Stimulated activated CD4-positive, alpha-beta T cell treated with anti-CD3 and anti-CD28 coated beads, Interleukin-15, amount 100 ng/mL, for 1 hour (primary cell): ENCODE measurements at places on chromosomes 13 and 19.

DNA sequence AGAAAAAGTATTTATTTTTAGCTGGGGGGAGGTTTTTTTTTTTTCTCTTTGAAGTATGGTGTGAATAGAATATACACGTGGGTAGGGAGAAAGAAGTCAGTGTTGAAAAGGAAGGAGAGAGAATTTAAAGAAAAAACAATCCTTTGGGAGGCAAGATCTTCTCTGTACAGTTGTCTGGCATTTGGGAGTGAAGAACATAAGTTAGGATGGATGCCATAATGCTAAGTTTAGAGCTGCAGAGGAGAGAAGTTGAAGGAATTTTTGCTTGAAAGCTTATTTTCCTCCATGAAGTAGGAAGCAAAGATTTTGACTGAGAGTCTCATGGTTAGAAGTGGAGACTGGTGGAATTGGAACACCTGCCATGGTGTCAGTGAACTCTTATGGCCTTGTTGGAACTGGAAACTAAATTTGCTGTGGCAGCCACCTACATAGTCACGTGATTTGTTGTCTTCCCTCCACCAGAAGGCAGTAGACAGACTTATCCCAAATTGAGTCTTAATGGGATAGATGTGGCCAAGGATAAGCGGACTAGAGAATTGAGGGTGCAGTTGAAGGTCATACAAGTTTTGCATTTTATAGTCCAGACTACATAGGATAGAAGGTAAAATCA is 22.0 kb downstream of the NDFIP2 start:
- DNase-seq: no peak

GRCh38 chr19:54138489-54139256 is 1.1 kb downstream of the CNOT3 start:
- DNase-seq: no peak

GRCh38 chr19:1230783-1231489 is 6.9 kb downstream of the CBARP start:
- DNase-seq: no peak

DNA sequence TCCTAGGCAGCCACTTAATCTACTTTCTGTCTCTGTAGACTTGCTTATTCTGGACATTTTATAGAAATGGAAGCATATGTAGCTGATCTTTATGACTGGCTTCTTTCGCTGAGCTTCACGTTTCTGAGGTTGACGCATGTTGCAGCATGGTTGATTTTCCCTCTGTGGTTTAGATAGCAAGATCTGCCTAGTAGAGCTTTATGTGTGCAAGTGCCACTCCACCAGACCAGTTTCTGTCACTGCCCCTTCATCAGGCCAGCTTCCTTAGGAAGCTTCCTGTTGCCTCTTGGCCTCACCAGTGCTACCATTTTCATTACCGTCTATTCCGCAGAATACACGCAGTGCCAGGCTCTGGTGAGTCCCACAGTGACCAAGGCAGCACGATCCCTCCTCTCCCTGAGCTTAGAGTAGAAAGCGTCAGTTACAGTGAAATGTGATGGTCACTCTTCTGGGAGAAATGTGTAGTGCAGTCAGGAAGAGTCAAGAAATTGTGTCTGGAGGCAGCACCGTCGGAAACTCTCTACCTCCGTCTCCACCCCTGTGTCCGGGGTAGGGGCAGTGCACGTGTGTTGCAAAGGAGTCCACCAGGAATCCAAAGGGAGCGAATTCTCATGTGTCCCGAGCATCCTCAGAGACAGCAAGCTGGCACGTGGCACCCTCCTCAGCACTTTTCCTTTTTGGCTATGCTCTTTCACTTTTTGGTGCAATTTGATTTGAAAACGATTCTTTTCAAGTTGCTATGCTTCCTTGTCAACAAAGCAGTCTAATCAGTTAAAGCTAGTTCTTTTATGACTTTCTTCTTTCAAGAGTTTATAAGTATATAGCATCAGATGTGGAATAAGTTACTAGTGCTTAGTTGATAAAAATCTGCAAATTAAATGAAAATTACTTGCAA is 45.4 kb upstream of the GPR183 start:
- DNase-seq: no peak

DNA sequence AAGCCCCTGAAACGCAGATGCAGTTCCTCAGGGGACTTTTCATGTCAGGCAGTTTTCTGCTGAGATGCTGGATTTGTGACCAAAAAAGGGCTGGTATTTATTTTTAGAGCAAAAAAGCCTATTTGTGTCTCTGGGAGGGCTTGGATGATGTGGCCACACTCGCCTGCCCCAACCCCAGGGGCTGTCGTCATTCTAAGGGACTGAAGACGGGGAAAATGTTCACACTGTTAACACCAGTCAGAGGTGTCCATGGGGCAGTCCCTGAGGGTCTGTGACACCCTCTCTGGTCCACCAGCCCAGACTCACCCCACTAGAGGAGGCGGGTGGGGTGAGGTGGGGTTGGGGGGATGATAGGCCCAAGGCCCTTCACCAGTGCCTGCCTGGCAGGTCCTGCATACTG is 15.9 kb upstream of the EPHX3 start:
- no peak for DNase-seq

DNA sequence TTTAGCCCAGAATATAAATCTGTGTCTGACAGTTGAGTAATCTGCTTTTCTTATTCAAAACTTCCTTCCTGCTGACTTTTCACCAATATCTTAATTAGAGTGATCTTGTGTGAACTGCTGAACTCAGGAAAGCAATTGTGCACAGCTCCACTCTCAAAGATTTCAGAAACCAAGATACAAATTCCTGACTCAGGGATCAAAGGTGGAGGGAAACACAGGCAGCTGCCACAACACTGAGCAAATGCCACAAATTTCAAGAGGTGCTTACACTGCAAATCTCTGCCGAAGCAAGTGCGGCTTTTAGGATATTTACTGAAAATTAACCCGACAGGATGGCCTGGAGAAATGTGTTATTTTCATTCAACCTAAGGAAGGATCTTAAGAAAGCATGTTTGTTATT is 111.4 kb downstream of the STOML3 start:
- DNase-seq: no peak

DNA sequence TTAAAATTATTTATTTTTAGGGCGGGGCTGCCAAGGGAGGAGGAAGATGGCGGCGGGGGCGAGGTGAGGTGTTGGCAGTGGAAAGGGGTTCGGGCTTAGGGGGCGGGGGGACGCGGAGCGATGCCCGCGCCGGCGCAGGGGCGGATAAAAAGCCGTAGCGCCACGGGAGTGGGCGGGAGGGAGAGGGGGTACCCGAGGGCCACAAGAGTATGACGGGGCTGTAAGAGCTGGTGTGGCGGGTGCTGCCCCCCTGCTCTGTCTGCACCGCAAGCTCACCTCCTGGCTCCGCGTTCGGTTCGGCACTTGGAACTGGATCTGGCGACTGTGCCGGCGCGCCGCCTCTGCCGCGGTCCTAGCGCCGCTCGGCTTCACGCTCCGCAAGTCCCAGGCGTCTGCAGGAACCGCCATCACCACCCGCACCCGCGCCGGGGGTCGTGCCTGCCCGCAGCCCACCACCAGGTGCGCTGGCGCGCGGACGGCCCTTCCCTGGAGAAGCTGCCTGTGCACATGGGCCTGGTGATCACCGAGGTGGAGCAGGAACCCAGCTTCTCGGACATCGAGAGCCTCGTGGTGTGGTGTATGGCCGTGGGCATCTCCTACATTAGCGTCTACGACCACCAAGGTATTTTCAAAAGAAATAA is 265.2 kb upstream of the SGCG start:
- no peak for DNase-seq

DNA sequence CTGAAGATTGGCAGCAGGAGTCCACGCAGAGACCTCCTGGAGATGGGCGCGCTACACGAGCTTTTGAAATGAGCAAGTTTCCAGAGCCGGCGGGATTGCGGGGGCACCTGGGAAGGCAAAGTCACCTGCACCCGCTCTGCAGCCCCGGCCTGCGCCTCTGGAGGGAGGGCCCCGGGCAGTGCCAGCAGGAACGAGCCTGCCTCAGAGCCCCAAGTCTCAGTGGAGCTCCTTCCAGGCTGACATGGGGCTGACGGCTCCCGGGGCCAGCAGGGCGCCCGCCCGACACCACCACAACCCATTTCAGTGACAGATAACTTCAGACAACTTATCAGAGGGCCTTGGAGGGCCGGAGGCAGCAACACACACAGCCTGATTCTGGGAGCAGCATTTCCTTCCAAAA is 45.0 kb downstream of the RASA3 start:
- DNase-seq: no peak

GRCh38 chr19:35545855-35546381 is 492 bp downstream of the TMEM147 start:
- peak; percentile 54 for DNase-seq

DNA sequence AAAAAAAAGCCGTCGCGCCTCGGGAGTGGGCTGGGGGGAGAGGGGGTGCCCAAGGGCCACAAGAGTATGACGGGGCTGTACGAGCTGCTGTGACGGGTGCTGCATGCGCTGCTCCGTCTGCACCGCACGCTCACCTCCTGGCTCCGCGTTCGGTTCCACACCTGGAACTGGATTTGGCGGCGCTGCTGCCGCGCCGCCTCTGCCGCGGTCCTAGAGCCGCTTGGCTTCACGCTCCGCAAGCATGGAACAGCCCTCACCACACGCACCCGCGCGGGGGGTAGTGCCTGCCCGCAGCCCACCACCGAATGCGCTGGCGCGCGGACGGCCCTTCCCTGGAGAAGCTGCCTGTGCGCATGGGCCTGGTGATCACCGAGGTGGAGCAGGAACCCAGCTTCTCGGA is 18.8 kb downstream of the C1QTNF9 start:
- DNase-seq: no peak

GRCh38 chr13:60326273-60326672 is 70.7 kb upstream of the TDRD3 start:
- no peak for DNase-seq

- DNase-seq: no peak
Measured at GRCh38 chr19:32254509-32254890, 90.9 kb upstream of the ZNF507 start.

GRCh38 chr19:1864480-1865171 is 1.2 kb upstream of the KLF16 start:
- peak; percentile 56 for DNase-seq

GRCh38 chr19:35090160-35090505 is 25.5 kb upstream of the FXYD3 start:
- no peak for DNase-seq

- no peak for DNase-seq
Measured at GRCh38 chr19:45505151-45505995, 1.9 kb upstream of the VASP start.

- no peak for DNase-seq
Measured at GRCh38 chr13:97133955-97134354, 88.2 kb upstream of the MBNL2 start.

- no peak for DNase-seq
Measured at GRCh38 chr13:45215392-45216077, 14.7 kb upstream of the KCTD4 start.

DNA sequence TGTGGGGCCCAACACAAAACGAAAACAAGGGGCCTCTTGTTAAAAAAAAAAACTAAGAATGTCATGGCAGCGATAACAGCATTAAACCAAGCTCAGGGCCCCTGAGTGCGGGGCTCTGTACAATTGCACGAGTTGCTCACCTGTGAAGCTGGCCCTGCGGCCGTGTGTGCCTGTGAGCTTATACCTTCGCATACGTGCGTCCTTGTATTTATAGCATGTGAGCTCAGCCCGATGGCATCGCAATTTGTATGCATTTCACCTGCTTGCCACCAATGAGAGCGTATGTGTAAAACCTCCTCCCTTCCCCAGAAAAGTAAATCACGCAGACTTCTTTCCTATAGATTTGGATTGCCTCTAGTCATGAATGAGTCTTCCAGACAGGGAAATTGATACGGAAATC is 17.1 kb downstream of the HNRNPM start:
- DNase-seq: no peak

DNA sequence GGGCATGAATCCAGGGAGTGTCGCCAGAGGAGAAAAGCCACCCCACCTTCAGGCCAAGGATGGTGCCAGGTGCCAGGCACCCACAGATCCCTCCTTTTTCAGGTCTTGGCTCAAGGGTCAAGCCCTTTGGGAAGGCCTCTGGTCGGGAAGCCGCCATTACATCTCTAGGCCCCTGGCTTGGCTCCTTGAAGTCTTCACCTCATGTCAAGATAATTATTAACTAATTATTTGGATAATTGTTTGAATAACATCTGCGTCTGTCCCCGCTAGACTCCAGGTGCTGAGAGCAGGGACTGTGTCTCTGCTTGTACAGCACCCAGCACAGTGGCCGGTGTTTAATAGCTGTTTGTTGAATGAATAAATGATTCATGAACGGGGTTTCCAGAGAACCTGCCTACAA is 1.2 kb downstream of the KLK13 start:
- no peak for DNase-seq

GRCh38 chr19:44588771-44589112 is 24.6 kb upstream of the IGSF23 start:
- DNase-seq: no peak

DNA sequence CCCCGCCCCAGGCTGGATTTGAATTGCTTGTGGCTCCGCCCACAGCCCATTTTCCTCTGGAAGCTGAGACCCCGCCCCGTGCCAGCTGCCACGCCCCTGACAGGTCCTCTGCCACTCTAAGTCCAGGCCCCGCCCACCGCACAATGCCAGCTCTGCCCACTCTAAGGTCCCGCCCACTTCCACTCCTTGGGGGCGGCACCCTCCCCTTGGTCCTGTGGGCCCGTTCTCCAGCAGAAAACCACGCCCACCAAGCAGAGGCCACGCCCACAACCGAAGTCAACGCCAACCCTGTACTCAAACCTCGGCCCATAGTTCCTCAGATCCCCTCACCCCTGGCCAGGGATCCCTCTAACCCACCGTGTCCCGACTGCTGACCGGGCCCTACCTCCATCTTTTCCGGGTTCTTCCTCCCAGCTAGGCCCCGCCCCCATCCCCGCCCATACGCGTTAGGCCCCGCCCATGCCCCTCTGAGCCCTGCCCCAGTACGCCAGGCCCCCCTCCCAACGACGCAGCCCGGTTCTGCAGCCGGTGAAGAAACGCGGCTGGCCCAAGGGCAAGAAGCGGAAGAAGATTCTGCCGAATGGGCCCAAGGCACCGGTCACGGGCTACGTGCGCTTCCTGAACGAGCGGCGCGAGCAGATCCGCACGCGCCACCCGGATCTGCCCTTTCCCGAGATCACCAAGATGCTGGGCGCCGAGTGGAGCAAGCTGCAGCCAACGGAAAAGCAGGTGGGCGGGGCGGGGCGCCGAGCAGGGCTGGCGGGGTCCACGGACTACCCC is 1.3 kb downstream of the HMG20B start:
- DNase-seq: peak; percentile 56

GRCh38 chr13:23450340-23451046 is 17.0 kb upstream of the SACS start:
- DNase-seq: no peak

DNA sequence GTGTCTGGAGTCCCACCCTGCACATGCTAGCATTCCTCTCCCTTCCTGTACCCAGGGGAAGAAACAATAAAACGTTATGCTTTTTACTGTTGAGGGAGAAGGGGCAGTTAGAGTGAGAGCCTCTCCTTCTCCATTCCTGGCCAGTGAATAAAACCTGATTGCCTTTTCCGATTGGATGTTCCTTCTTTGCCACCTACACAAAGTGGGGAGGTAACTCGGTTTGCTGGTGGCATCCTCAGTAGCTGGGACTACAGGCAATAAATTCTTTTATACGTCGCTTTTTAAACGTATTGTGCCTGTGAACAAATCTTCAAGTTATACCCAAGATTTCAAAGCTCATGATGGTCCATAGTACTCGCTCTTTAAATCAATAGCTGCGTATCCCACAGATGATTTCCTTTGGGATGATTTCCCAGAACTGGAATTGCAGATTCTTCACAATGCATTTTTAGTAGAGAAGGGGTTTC is 660 bp upstream of the MVB12A start:
- no peak for DNase-seq

GRCh38 chr19:45021971-45022370 is 16.9 kb upstream of the CLASRP start:
- no peak for DNase-seq

- no peak for DNase-seq
Measured at GRCh38 chr13:40494513-40494912, 171.9 kb downstream of the FOXO1 start.

GRCh38 chr13:33624253-33624652 is 193.7 kb upstream of the RFC3 start:
- no peak for DNase-seq
